DMS53 (cell line): ENCODE measurements at places on chromosomes 12 and 14.

GRCh38 chr12:87020071-87020470 lies 763.9 kb upstream of the MGAT4C start:
- DNase-seq: no peak

GRCh38 chr12:83434600-83434999 lies 747.9 kb downstream of the TMTC2 start:
- peak; percentile 13 for DNase-seq

GRCh38 chr12:95995238-95996031 lies 709 bp downstream of the HAL start:
- peak; percentile 58 for DNase-seq

GRCh38 chr12:51548241-51548640 lies 42.8 kb upstream of the SCN8A start:
- peak; percentile 41 for DNase-seq

DNA sequence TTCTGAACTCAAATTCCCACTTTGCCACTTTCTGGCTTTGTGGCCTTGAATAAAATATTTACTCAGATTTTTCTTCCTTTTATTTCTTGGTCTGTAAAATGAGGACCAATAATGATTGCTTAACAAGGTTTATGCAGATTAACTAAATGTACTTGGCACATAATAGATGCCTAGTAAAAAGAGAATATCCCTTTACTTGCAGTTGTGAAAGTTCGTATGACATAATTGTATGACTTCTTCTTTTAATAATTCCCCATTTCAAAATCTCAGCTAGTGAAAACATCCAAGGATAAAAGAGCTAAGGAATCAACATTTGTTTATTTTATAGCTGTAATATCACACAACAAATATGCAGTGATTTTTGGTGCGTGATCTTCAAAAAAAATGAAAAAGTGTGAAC lies 215.6 kb upstream of the ATP2B1 start:
- no peak for DNase-seq

- no peak for DNase-seq
Measured at GRCh38 chr12:32776258-32776657, 20.6 kb upstream of the YARS2 start.

- DNase-seq: no peak
Measured at GRCh38 chr12:79659961-79660431, 30.8 kb downstream of the PAWR start.

- no peak for DNase-seq
Measured at GRCh38 chr14:105220699-105221597, 27.4 kb upstream of the BTBD6 start.

DNA sequence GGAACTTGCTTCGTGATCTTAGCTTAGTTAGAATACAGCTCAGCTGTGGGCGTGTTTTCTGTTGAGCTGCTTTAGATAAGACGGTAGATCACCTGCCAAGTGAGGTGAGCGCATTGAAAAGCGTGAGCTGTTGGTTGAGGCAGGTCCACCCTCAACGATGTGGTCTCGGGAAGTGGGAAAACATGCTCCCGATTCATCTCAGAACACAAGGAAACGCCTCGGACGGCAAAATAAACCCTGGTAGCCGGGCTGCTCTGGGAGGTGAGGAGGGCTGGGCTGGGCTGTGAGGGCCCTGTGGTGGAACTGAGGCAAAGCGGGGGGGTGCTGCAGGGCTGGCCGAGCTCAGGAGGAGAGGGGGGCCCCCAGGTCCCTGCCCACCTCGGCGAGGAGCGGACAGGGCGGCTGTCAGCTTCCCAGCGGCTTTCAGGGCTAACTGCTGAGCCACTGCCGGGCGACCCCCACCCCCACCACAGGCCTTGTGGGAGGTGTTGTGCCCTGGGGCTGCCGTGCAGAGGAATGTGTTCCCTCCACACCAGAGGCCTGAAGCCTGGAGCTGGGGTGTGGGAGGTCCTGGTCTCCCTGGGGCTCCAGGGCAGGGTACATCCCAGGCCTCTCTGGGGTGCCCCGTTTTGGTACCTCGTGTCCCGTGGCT lies 30.7 kb downstream of the NOC4L start:
- DNase-seq: no peak

DNA sequence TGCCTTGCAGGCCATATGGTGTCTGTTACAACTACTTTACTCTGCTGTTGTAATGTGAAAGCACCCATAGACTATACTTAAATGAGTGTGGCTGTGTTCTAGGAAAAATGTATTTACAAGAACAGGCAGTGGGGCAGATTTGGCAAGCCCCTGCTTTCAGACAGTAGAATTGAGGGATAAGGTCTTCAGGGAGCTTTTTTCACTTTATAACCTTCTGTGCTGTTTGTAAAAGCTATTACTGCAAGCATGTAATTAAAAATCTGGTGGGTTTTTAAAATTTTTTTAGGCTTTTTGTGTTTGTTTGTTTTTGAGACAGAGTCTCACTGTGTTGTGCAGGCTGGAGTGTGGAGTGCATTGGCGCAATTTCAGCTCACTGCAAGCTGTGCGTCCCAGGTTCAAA lies 73.9 kb downstream of the VEZT start:
- DNase-seq: no peak

GRCh38 chr14:54792288-54792687 lies 110.3 kb downstream of the GCH1 start:
- no peak for DNase-seq

- peak; percentile 87 for DNase-seq
Measured at GRCh38 chr12:113299619-113300237, 35.2 kb downstream of the SLC8B1 start.

- peak; percentile 57 for DNase-seq
Measured at GRCh38 chr14:74879427-74880182, 2.1 kb upstream of the DLST start.

DNA sequence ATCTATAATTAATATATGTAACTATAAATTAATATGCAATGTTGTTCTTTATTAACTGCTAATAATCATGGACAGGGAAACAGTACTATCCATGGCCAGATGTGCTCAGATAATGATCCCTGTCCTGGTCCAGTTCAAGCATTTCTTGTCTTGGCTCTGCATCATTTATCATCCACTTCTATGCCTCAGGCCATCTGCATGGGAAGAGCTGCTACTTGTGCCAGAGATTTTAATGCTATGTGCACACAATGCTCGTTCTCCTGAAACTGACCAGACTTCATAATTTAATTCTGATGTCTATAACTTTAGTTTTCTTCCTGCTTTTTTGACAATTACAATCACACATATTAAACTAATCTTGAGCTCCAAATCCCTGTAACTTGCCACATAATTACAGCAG lies 11.2 kb upstream of the TMX1 start:
- no peak for DNase-seq

GRCh38 chr14:71135911-71136310 lies 228.7 kb downstream of the PCNX1 start:
- no peak for DNase-seq

- peak; percentile 97 for DNase-seq
Measured at GRCh38 chr14:76812422-76813383, at the start of gene ANGEL1. ANGEL1 (minus strand) TSS chr14:76812882; CDS start chr14:76812827, 55 bp downstream.

DNA sequence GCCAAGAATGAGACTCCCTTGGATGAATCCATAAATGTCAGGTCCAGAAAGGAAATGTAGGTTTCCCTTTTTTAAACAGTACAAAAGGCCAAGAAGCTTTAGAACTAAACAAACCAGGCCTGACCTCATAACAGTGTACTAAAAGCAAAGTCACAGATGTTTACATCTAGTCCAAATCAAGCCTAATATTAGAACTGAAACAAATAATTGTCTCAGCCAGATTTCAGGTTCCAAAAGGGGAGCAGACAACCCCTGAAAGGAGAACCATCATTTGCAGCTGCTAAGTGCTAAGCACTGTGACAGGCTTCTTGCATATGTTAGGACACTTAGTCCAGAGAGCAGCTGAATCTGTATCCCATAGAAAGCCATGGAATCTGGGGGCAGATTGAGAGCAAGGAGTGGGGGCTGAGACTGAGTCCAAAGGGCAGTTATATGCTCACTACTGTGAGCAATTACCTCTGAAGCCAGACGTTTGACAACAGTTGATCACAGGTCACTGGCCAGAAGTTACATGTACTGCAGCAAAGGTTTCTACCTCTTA lies 90.1 kb downstream of the STXBP6 start:
- DNase-seq: no peak

- DNase-seq: no peak
Measured at GRCh38 chr14:54258382-54258781, 138.4 kb upstream of the CDKN3 start.

DNA sequence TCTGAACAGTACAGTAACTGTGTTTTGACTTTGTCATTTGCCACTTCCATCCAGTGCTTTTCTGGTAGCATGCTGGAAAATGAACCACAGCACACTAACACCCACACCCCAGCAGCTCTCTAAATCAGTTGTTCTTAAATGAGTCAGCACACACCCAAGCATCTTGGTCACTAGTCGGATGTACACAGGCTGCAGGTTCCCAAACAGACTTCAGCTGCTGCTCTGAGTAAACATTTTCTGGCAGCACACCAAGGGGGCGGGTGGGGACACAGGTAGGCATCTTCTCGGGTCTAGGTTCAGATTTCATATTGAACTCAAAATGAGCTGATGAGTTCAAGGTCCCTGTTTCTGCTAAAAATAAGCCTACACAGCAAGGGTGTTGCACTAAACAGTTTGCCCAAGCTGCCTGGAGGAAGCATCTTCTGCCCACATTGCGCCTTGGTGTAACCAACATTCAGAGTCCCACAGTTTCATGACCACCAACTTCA lies 39.8 kb downstream of the IFNG start:
- peak; percentile 89 for DNase-seq

- DNase-seq: no peak
Measured at GRCh38 chr14:88901189-88901588, 76.7 kb downstream of the TTC8 start.

DNA sequence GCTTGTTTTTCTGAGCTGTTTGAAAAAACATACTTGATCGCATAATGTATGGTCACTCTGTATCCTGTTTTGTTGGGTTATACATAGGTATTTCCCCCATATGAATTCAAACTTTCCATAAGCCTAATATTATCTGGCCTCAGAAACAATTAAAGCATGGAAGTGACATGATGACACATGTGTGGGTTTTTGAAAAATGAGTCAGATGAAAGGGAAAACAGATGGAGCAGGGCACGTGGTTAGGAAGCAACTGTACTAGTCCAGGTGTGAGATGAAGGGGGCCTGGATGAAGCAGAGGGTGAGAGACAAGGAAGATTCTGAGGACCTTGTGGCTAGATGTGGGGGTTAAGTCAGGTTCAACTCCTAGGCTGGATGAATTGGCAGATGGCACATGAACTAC lies 92.7 kb upstream of the DNM1L start:
- no peak for DNase-seq

DNA sequence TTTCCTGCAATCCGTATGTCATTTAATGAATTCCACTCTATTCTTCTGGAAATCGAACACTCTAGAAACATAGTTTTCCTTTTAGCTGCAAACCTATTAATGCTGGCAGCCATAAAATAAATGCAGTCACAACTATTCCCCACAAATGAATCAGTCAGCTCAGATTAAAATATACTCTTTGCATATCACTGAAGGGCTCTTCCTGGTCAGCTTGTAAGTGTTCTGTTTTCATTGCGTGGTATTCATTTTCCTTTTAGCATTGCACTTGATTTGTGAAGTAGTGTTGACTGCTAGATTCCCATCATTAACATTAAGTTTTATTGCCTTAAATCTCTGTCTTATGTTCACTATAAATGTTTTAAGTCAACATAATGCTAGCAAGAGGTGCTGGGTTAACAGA lies 685.9 kb downstream of the DIO2 start:
- no peak for DNase-seq
